IgD-negative memory B cell (primary cell): ENCODE measurements at places on chromosomes 2 and 18. TPM values are rescaled to one million over a fixed set of nuclear protein-coding genes. Genes with fewer than 3 reads are reported as not detected.

The EDAR gene
- 0.26 TPM for polyA plus RNA-seq

The BOLA3 gene
- 44.5 TPM for polyA plus RNA-seq

The CARF gene
- polyA plus RNA-seq: 7.7 TPM

The ANKRD36C gene
- polyA plus RNA-seq: 15.6 TPM

The TYMS gene
- polyA plus RNA-seq: 1.0 TPM

The SULT1C2 gene
- polyA plus RNA-seq: not detected

The EPG5 gene
- 2.9 TPM for polyA plus RNA-seq

The PARD3B gene
- 0.04 TPM for polyA plus RNA-seq

The TMEM37 gene
- polyA plus RNA-seq: not detected

The XRCC5 gene
- 234 TPM for polyA plus RNA-seq

The TMEM178A gene
- not detected for polyA plus RNA-seq

The TMEM17 gene
- polyA plus RNA-seq: not detected

The ARHGAP28 gene
- polyA plus RNA-seq: not detected

The GLI2 gene
- not detected for polyA plus RNA-seq

The TXNDC9 gene
- 48.2 TPM for polyA plus RNA-seq

The ACSL3 gene
- 19.6 TPM for polyA plus RNA-seq

The ACTG2 gene
- not detected for polyA plus RNA-seq

The DUSP28 gene
- polyA plus RNA-seq: 23.4 TPM

The REG3G gene
- polyA plus RNA-seq: not detected

The DSG2 gene
- polyA plus RNA-seq: not detected

The SPC25 gene
- not detected for polyA plus RNA-seq

The ACADL gene
- polyA plus RNA-seq: not detected

The MARCHF4 gene
- not detected for polyA plus RNA-seq

The TRPM8 gene
- not detected for polyA plus RNA-seq

The GATA6 gene
- not detected for polyA plus RNA-seq

The GPBAR1 gene
- 0.64 TPM for polyA plus RNA-seq

The CYS1 gene
- polyA plus RNA-seq: not detected

The TTC27 gene
- polyA plus RNA-seq: 16.0 TPM

The CD207 gene
- not detected for polyA plus RNA-seq

The CHAC2 gene
- polyA plus RNA-seq: 6.8 TPM

The OSBPL6 gene
- not detected for polyA plus RNA-seq

The KCNG2 gene
- not detected for polyA plus RNA-seq

The PLGLB1 gene
- polyA plus RNA-seq: 1.5 TPM

The SERPINB13 gene
- polyA plus RNA-seq: not detected

The CNGA3 gene
- polyA plus RNA-seq: not detected

The SCYGR5 gene
- polyA plus RNA-seq: not detected

The AFF3 gene
- 85.9 TPM for polyA plus RNA-seq

The EIF5B gene
- 13.8 TPM for polyA plus RNA-seq

The UGT1A8 gene
- polyA plus RNA-seq: not detected

The CWC22 gene
- 25.8 TPM for polyA plus RNA-seq

The SLC8A1 gene
- polyA plus RNA-seq: not detected

The CYTIP gene
- polyA plus RNA-seq: 83.6 TPM

The IL1RL1 gene
- polyA plus RNA-seq: not detected

The LYG1 gene
- 0.48 TPM for polyA plus RNA-seq

The COL4A4 gene
- polyA plus RNA-seq: 20.8 TPM

The CNRIP1 gene
- not detected for polyA plus RNA-seq
